ENCODE measurements at places on chromosomes 12 and 14. TPM values are rescaled to one million over a fixed set of nuclear protein-coding genes. Genes with fewer than 3 reads are reported as not detected.

KRT81 gene
- polyA plus RNA-seq: not detected

C14orf39 gene
- polyA plus RNA-seq: 0.01 TPM

DNA sequence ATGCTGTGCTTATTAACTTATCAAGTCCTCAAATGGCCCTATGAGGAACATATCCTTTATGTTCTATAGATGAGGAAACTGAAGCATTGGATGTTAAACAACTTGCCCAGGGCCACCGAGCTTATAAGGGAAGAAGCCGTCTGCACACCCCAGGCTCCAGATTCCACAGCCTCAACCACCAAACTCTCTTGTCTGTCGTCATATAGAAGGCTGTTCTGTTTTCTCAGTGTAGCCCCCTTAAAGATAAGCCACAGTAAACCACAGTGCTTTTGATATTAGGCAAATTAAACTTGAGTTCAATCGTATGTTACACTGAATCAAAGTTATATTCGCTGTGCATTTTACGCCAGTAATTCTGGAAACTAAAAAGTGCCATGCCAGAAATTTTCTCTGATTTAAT lies 116.7 kb downstream of the PRKCH start:
- no peak for DNase-seq

NPFF gene
- not detected for polyA plus RNA-seq

PLBD2 gene
- 11.9 TPM for polyA plus RNA-seq

GRCh38 chr12:121530600-121531355 lies 50.0 kb downstream of the KDM2B start:
- peak; percentile 78 for DNase-seq

CLEC6A gene
- polyA plus RNA-seq: not detected

DNA sequence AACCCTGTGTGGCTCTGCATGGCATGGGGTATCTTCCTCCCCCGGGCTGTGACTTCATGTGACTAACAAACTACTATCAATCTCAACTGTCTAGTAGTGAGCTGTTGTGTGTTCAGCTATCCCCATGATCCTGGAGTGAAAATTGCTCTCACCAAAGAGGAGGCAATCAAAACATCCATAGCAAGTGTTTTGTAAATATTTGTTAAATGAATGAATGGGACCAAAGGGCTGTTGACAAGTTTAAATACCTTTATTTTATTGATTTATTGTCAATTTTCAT lies 138.1 kb upstream of the CPM start:
- DNase-seq: no peak

AVPR1A gene
- not detected for polyA plus RNA-seq

All from fibroblast of lung (primary cell).